ENCODE measurements at places on chromosomes 5 and 9.

GRCh38 chr5:135223891-135224625 is 175.0 kb downstream of the MACROH2A1 start:
- no peak for DNase-seq

GRCh38 chr5:82330530-82331270 is 52.5 kb upstream of the RPS23 start:
- no peak for DNase-seq

GRCh38 chr9:113573959-113574352 is 110.4 kb downstream of the RGS3 start:
- no peak for DNase-seq

GRCh38 chr9:114448706-114449105 is 56.6 kb downstream of the WHRN start:
- DNase-seq = no peak

DNA sequence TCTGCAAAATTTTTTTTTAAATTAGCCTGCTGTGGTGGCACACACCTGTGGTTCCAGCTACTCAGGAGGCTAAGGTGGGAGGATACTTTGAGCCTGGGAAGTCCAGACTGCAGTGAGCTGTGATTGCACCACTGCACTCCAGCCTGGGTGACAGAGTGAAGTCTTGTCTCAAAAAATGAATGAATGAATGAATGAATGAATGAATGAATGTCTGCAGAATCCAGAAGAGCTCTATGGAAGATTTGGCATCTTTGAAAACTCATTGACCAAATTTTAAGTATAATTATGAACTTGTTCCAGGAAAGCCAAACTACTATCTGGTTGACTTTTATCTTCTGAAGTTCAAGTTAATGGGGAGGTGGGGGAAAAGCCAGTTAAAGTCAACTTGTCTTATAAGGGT is 94.2 kb upstream of the ERBIN start:
- no peak for DNase-seq

- no peak for DNase-seq
Measured at GRCh38 chr5:21826884-21827283, 1026.3 kb downstream of the CDH12 start.

DNA sequence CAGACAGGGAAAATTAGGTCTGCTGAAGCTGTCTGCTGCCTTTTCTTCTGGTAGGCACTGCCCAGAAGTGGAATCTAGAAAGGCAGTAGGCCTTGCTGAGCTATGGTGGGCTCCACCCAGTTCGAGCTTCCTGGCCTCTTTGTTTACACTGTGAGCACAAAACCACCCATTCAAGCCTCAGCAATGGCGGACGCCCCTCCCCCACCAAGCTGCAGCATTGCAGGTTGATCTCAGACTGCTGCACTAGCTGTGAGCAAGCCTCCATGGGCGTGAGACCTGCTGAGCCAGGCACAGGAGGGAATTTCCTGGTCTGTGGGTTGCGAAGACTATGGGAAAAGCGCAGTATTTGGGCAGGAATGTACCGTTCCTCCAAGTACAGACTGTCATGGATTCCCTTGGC is 18.5 kb downstream of the AGTPBP1 start:
- no peak for DNase-seq

DNA sequence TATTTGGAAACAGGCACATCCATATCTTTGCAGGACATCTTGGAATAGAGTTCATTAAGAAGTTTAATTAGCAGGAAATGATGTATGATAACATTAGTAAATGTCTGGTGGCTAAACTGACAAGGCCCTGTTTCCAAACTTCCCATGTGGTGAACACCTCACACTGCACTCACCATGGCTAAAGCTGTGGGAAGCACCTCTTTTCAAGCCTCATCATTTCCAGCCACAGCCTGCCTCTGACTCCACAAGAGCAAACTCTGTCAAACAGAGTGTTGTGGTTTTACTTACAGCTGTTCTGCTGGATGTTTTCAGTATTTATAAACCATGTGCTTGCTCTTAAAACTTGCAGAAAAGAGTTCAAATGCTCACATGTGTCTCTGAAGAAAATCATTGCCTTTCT is 14.9 kb upstream of the NDUFB6 start:
- DNase-seq = no peak

GRCh38 chr9:134908524-134909309 is 9.0 kb downstream of the FCN1 start:
- DNase-seq = no peak

- DNase-seq = peak; percentile 18
Measured at GRCh38 chr9:114484854-114485443, 20.3 kb downstream of the WHRN start.
